Tibial nerve (tissue), 4 donors: ENCODE measurements at places on chromosomes 2 and 18. TPM values are rescaled to one million over a fixed set of nuclear protein-coding genes. Genes with fewer than 3 reads are reported as not detected.

FEV gene
- not detected for total RNA-seq

KCNK3 gene
- total RNA-seq, result 2.4 TPM

AKAIN1 gene
- not detected for total RNA-seq

GCFC2 gene
- 46.1 TPM for total RNA-seq

IL18RAP gene
- 1.5 TPM for total RNA-seq

CYP27C1 gene
- 0.42 TPM for total RNA-seq

UBE2F gene
- 39.8 TPM for total RNA-seq

CRYGD gene
- not detected for total RNA-seq

MALL gene
- 21.9 TPM for total RNA-seq

SNED1 gene
- total RNA-seq, result 226 TPM

CXCR4 gene
- 21.3 TPM for total RNA-seq

CD207 gene
- not detected for total RNA-seq

SPP2 gene
- total RNA-seq, result not detected

GALR1 gene
- not detected for total RNA-seq

DNA sequence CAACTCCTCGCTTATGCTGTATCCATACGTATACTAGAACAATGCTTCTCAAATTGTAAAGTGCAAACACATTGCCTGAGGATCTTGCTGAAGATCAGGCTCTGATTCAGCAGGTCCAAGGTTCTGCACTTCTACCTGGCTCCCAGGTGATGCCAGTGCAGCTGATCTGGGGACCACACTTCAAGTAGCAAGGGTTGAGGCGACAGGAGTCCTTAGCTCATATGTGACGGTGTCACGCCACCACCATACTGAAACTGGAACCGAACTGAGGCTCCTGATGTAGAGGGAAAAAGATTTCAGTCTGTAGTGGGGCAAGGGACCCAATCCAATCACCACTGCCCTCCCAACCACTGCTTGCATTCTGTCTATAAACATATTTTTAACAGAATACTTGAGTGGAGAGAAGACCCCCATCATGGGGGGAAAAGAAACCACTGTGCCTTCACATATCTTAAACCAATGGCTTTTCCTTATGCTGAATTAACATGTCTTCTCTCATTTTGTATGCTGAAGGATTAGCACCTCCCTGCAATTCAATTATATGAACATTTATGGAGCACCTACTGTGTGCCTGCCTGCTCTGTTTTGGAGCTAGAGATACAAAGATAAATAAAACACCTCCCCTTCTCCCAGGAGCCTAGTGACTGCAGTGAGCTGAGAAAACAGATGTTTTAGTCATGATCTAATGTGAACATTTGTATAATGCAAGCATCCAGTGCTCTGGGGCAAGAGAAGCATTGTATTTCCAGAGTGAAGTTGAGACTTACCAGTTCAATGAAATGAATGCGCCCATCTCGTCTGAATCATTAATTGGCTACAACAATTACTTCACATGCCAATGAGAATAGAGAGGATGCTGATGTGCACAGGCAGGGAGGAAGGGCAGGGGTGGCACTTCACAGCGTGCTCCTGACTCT, 6.6 kb upstream of the ASAP2 start:
- DNase-seq, result no peak

DNA sequence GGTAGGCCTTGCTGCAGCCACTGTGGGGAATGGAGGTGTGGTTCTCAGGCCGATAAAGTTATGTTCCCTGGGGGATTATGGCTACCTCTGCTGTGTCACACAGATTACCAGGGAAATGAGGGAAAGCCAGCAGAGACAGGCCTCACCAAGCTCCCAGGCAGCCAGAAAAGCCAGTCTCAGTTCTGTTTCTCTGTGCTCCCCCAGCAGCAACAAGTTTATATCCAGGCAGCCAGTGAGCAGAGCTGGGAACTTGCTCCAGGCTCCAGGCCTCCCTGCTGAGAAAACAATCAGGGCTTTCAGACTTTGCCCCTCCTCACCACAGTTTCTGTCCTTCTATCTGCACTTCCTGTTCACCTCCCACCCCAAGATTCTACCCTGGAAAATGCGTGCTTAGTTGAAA, 596.6 kb upstream of the GYPC start:
- DNase-seq, result no peak

- no peak for DNase-seq
These were observed 103.9 kb upstream of the GLI2 start for GRCh38 chr2:120631724-120632123.

GRCh38 chr2:128435576-128436478, 117.2 kb upstream of the HS6ST1 start:
- DNase-seq, result no peak

- no peak for DNase-seq
These were observed 4.2 kb upstream of the GRB14 start for GRCh38 chr2:164625378-164625971.

DNA sequence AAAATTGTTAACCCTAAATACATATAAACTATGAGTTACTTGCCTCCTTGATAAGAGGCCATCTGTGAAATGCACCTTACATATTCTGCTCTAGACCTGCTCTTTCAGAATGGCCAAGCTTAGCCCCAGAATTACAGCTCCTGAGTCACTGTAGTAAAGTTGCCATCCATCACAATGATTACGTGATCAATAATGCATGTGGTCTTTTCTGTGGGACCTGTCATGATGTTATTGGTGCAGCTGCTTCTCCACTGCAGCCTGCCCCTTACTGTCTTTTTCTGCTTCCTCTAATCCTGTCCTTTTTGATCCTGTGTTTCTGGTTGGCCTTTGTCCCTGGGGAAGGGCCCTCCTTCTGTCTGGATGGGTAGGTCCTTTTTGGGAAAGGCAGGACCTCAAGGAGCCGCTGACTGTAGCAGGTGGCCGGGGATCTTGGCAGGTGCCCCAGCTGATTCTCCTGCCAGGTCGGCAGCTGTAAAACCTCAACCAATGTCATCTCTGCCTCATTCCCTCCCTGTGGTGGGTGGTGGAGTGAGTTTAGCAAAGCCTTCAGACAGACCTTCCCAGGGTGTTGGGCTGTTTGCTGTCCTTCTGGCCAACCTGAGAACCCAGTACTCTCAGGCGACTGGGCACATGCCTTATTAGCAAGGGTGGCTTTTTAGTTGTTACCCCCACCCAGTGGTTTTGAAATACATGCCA, 126.2 kb upstream of the EML6 start:
- no peak for DNase-seq

GRCh38 chr18:48836231-48836805, 114.4 kb downstream of the SMAD7 start:
- no peak for DNase-seq

- no peak for DNase-seq
These were observed 15.5 kb downstream of the SLC9A2 start for GRCh38 chr2:102634831-102635241.

DNA sequence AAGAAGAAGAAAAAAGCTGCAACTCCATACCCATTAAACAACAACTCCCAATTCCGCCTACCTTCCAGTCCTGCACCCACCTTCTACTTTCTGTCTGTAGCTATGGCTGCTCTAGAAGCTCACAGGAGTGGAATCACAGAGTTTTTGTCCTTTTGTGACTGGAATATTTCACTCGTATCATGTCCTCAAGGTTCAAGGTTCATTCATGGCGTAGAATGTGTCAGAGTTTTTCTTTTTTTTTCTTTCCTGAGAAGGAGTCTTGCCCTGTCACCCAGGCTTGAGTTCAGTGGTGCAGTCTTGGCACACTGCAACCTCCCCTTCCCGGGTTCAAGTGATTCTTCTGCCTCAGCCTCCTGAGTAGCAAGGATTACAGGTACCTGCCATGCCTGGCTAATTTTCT, 97.4 kb upstream of the ODC1 start:
- DNase-seq, result no peak

DNA sequence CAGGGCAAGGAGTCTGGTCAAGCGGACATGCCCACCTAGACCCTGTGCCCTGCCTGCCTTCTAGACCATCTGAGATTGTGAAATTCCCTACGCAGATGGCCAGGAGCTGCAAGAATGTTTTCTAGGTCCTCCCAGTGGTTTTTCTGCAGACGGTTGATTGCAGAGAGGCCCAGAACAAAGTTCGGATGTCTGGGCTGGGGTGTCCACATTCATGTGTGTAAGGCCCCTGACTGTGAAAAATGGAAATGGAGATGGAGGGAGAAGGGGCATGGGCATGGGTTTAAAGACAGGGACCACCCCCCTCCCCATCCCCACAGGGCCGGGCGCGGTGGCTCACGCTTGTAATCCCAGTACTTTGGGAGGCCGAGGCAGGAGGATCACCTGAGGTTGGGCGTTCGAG, 11.8 kb downstream of the ARHGAP25 start:
- DNase-seq, result no peak

DNA sequence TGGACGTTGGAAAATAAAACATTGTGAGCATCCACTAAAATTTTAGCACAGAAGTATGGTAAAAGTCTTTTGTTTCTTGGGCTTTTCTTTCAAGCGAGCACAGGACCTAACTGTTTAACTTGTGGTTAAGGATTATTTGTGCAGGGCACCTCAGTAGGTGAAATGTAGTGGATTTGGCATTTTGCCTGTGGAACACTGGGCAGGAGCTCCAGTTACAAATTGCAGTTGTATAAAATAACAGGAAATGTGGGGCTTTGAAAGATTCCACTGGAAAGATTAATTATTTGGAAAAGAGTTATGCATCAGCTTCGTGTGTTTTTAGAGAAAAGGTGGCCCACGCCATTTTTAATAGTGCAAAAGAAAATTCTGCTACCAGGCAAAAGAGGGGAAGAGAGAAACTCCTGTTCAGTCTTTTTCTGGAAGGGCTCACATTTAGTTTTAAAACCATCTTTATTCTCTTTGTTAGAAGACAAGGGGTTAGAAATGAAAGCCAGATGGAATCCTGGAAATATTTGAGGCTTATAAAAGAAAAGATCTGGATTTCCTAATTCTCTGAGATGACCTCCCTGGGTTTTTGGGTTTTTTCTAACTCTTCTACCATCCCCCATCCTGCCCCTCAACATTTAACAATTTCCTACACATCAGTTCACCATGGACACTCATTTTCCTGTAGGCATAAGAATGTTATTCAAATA, 144.3 kb upstream of the SERTAD2 start:
- no peak for DNase-seq

- DNase-seq, result no peak
These were observed 52.5 kb upstream of the CAVIN2 start for GRCh38 chr2:191899410-191899809.

- peak; percentile 57 for DNase-seq
These were observed at the start of gene LRATD1 for GRCh38 chr2:14632133-14632936. TSS of gene LRATD1 (plus strand) at chr2:14632717. CDS start at chr2:14633980, 1,263 bp downstream.

DNA sequence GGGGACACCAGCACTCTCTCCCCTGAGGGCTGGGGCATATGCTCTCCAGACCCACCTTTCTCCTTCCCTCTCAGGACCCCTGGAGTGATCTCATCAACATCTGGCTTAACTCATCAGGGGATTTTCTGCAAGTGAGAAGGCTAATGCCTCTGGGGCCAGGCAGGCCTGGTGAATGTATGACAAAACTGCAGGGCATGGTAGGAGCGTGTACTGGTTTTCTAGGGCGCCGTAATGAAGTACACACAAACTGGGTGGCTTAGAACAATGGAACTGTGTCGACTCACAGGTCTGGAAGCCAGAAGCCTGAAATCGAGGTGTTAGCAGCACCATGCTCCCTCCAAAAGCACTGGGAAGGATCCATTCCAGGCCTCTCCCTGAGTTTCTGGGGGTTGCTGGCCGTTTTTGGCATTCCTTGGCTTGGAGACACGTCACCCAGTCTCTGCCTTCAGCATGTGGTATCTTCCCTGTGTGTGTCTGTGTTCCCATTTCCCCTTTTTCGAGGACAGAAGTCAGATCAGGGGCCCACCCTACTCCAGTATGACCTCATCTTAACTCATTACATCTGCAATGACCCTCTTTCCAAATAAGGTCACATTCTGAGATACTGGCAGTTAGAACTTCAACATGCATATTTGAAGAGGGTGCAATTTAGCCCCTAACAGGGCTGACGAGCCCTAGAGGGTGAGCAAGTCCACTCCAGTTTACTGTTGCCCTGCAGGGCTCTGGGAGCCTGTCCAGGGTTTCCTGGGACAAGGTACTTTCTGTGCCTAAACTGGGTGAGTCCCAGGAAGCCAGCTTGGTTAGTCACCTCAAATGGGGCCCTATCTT, 45.5 kb upstream of the CAB39 start:
- DNase-seq, result no peak

DNA sequence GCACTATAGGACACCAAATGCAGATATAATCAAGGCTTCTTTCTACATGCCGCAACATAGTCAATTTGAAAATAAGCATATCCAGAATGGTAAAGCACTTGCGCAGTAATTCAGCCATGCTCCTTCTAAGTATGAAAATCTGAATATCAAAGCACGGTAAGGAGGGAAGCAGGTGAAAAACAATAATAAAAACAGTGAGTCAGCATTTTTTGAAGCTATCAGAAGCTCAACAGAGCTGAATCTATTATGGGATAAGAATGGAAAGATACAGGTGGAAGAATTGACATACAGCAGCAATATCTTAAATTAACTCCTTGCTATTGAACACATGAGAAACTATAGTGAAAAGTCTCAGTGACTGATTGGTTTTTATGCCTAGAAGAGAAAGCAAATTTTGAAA, 266.3 kb downstream of the NRXN1 start:
- DNase-seq, result no peak

- DNase-seq, result no peak
These were observed 48.6 kb downstream of the FIGN start for GRCh38 chr2:163687217-163687616.

GRCh38 chr2:12965540-12966269, 249.0 kb downstream of the TRIB2 start:
- DNase-seq, result no peak

GRCh38 chr2:69624611-69625010, 18.9 kb downstream of the AAK1 start:
- no peak for DNase-seq

GRCh38 chr2:74474481-74474880, 2.0 kb upstream of the MRPL53 start:
- DNase-seq, result no peak

DNA sequence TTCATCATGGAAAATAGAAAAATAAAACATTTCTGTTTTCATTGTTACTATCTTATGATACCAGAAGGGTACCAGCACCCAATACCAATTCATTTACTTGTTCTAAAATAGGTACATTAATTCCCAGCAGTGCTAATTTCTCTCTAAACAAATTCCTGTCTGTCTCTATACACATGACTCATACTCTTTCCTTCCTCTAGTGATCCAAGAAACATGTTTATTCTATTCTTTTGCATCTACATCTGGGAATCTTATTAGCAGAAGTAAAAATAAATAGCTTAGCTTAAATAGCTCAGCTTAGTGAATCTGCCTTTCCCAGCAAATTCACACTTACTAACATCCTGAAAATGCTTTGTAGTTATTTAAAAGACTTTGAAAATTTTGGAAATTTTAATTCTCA, 84.5 kb upstream of the MAPRE2 start:
- DNase-seq, result no peak

- DNase-seq, result no peak
These were observed 328.2 kb upstream of the CDH7 start for GRCh38 chr18:65422544-65423136.

DNA sequence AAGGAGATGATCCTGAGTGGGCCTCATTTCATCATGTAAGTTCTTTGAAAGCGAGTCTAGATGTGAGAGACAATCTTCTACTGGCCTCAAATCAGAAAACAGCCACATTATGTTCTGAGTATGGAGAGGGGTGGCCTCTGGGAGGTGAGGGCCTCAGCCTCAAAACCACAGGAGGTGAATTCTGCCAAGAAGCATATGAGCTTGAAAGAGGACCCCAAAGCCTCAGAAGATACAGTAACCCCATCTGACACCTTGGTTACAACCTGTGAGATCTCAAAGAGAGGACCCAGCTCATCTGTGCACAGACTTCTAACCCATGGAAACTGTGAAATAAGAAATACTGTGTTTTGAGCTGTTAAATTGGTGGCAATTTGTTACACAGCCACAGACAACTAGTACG, 200.1 kb downstream of the ARHGAP15 start:
- DNase-seq, result no peak
